Activated CD4-positive, alpha-beta memory T cell treated with anti-CD3 and anti-CD28 coated beads, Interleukin-2, amount 10 ng/mL, durations not matched to agents 7 days and 5 days (primary cell): ENCODE measurements at places on chromosomes 1 and 21.

DNA sequence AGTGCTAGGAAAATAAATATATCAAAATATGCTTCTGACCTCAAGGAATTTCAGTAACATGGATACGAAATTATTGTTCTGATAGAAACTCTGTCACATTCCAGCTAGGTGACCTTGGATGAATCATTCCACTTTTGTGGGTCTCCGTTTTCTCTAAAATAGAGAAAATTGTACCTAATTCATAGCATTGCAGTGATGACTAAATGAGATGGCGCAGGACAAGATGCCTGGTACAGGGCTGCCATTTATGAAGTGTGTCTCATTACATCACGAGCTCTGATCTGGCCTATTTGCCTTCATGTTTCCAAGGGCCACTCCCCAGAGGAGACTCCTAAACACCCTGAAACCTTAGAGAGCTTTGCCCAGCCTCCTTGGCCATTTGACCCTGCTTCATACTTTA is 480.0 kb upstream of the USP24 start:
- H3K27me3 ChIP-seq: no peaks in the 10 kb centered on the region
- DNase-seq: no peak
- H3K36me3 ChIP-seq: no peaks in the 10 kb centered on the region
- no peaks in the 10 kb centered on the region for H3K4me1 ChIP-seq
- H3K27ac ChIP-seq: no peak overlapping the region

GRCh38 chr1:181159451-181160140 is 71.1 kb downstream of the IER5 start:
- H3K4me3 ChIP-seq: peak overlapping the region; percentile 63
- peaks cover 30% of the 10 kb centered on the region for H3K4me1 ChIP-seq
- peaks cover 27% of the 10 kb centered on the region for H3K36me3 ChIP-seq
- DNase-seq: peak; percentile 79
- peak overlapping the region; percentile 87 for H3K27ac ChIP-seq

- H3K4me3 ChIP-seq: no peak overlapping the region
- DNase-seq: no peak
- H3K4me1 ChIP-seq: no peaks in the 10 kb centered on the region
Measured at GRCh38 chr1:38083541-38083940, 36.9 kb upstream of the POU3F1 start.

GRCh38 chr1:8590721-8591351 is 226.6 kb downstream of the RERE start:
- no peak overlapping the region for H3K4me3 ChIP-seq
- DNase-seq: no peak
- peaks cover 33% of the 10 kb centered on the region for H3K4me1 ChIP-seq
- peaks cover 27% of the 10 kb centered on the region for H3K36me3 ChIP-seq
- H3K27ac ChIP-seq: peak overlapping the region; percentile 15

DNA sequence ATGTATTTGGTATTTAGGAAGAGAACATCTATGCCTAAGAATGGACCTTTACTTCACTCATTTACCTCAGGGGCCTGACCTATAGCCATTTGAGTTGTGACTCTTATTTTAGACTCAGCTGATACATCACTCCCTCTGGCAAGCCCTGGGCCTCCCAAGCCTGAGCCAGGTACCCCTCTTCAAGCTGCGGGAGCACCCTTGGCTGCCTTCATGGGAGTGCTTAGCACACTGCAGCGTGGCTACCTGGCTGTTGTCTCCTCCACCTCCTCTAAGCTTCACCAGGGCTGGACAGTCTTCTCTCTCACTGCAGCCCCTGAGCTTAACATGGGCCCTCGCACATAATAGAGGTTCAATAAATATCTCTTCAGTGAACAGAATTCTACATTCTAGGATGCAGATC is 23.5 kb upstream of the LHX4 start:
- H3K36me3 ChIP-seq: no peaks in the 10 kb centered on the region
- H3K27ac ChIP-seq: no peak overlapping the region
- H3K4me1 ChIP-seq: no peaks in the 10 kb centered on the region
- H3K27me3 ChIP-seq: peaks cover 6% of the 10 kb centered on the region
